Activated CD4-positive, alpha-beta T cell treated with anti-CD3 and anti-CD28 coated beads for 36 hours (primary cell): ENCODE measurements at places on chromosomes 2 and 18. TPM values are rescaled to one million over a fixed set of nuclear protein-coding genes. Genes with fewer than 3 reads are reported as not detected.

DNA sequence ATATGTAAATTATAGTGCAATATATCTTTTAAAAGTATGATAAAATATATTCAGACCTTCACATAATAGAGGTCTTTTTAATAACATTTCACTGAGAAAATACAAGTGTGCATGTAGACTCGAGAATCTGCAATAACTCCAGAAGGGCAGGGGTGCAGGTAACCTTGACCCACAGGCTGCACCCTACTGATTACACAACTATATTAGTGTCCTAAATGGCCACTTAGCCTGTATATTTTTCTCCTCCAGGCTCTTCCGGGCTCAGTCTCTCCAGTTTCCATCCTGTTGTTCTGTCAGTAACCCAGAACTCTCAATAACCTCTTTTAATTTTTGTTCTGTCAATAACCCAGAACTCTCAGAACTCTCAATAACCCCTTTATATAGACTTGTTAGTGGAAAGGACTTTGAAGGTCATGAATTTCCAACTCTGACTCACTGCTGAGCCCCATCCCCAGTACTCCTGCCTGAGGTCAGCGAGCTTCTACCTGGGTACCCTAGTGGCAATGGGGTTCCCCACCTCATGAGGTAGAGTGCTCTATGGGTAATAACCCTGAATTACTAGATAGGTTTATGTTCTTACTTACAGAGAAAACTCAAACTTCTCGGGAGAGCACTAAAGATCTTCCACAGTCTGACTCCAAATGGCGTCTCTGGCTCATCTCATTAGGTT lies 8.4 kb upstream of the TTR start:
- DNase-seq: no peak

- DNase-seq: no peak
Observed at GRCh38 chr2:164066095-164066494, 330.3 kb upstream of the FIGN start.

Gene LONRF2
- 0.02 TPM for total RNA-seq

GRCh38 chr2:20664431-20665242 lies 2.3 kb upstream of the GDF7 start:
- no peak for DNase-seq

Gene SERPINB3
- not detected for total RNA-seq

- no peak for DNase-seq
Observed at GRCh38 chr2:28054916-28055315, 164.4 kb downstream of the BABAM2 start.

DNA sequence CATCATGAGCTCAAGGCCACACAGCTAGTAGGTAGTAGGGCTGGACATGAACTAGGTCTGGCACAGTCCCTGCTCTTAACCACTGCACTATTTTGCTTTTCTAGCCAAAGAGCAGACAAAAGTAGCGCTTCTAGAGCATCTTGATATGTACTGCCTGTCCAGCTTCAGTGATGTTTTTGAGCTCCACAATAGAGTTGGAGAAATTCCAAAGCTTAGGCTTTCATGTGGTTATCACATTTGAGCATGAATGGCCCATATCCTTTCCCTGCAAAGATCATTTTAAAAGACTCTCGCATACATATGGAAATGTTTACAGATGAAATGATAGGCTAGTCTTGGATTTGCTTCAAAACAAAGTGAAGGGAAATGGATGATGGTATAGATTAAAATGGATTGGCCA lies 128.7 kb downstream of the MAP3K20 start:
- no peak for DNase-seq

- no peak for DNase-seq
Observed at GRCh38 chr2:54966837-54967236, 83.4 kb downstream of the RTN4 start.

GRCh38 chr18:80171054-80171872 lies 62.2 kb downstream of the ADNP2 start:
- peak; percentile 81 for DNase-seq

DNA sequence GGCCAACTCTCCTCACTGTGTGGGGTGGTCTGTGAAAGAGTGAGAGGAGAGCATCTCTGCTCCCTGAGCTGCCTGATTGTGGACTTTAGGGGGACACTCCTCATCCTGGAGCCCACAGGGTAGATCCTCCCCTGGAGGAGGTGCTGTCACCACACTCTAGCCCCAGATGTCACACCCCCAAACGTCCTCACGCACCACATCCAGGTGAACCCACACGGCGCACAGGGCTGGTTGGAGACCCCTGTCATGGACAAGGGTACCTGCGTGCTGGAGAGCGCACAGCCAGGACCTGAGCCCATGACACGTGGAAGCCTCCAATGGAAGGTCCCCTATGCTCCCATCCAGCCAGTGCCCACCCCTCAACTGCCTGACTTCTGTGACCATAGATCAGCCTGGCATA lies 10.5 kb downstream of the AGXT start:
- DNase-seq: no peak

Gene TSGA10
- 9.4 TPM for total RNA-seq

Gene CAPN13
- total RNA-seq: not detected

Gene TPRKB
- total RNA-seq: 23.3 TPM

DNA sequence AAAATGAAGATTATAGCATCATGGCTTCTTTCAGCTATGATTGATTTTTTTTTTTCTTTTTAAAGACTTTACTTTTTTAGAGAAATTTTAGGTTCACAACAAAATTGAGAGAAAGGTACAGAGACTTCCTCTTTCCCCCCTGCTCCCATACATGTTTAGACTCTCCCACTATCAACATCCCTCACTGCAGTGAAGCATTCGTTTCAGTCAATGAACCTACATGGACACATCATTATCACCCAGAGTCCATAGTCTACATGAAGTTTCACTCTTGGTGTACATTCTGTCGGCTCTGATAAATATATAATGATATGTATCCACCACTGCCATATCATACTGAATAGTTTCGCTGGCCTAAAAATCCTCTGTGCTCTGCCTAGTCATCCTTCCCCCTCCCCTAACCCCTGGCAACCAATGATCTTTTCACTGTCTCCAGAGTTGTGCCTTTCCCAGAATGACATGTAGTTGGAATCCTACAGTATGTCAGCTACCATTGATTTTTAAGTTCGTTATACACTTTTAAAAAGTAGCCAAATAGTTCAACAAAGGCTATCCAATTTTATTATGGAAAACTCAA lies 86.8 kb downstream of the GPD2 start:
- no peak for DNase-seq

DNA sequence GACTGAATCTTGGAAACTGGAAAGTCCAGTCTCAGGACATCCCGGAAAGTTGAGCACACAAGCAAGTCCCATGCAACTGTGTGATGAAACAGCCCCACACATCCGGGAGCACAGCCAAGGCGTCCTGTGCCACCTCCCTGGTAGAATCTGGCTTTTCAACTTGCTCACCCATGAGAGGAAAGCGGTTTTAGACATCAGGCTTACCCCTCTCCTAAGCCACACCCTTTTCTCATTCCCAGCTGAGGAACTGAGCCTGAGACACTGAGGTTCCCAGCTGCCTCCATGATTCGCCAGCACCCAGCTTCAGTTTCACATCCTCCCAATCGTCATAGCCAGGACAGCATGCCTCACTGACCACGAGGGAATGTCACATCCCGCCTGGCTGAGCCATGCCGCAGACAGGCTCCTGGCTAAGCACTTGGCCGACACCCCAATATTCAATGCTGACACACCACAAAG lies 60.3 kb downstream of the STEAP3 start:
- DNase-seq: no peak

DNA sequence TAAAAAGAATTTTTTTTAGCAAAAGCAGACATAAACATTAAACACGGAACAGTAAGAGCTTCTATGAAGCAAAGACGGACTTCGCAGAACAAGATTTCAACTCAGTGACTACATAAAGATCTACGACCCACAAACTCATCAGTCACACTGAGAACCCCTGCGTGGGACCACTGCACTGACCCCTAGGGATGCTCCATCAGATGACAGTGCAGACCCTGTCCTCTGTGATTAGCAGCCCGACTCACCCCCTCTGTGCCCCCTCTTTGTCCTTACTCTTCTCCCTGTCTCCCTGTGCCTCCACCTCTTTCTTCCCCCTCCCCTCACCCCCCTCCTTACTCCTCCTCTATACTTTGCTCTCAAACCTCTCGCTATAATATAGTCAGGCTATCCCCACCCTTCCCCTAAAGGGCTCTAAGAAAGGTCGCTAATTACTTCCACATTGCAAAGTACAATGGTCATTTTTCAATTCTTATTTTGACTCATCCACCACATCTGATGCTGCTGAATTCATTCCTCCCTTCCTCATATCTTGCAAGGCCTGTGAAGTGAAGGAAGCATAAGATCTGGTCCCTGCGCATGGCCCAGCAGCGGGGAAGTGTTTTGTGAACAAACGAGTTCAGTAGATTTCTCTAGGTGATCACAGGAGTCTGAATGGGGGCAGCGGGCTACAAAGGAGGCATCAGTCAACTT lies 89.3 kb downstream of the CABYR start:
- DNase-seq: no peak

DNA sequence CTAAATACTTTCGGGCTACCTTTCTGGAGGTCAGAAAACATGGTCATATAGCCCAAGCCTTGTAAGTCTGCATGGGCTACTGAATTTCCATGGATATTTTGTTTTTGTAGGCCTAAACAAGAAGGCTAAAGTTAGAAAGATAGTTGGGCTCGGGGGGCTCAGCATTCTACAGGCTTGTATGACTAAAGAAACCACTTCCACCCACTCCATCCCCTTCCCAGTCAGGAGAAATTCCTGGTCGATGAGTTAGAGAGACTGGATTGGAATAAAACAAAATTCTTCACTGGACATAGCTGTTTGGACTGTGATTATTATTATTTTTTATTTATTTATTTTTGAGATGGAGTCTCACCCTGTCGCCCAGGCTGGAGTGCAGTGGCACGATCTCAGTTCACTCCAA lies 539.4 kb upstream of the TNP1 start:
- DNase-seq: no peak

DNA sequence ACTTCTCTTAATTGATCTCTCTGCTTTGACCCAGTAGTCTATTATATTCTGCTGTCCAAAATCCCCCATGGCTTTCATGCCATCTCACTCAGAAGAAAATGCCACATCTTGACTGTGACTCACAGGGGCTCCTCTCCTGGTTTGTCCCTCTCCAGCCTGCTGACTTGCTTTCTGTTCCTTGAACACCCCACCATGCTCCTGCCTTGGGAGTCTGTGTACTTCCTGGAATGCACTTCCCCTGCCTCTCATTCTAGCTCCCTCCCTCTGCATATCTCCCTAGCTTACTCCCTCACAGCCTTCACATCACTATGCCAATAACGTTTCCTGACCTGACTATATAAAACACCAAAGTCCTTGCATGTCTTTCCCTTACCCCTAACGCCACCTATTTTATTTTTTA lies 167.2 kb downstream of the TRIB2 start:
- no peak for DNase-seq

Gene RPIA
- total RNA-seq: 65.4 TPM

Gene NR4A2
- total RNA-seq: 23.0 TPM
